Activated T-helper 2 cell treated with anti-CD3 and anti-CD28 coated beads, Interferon-gamma antibody, Interleukin-2, Interleukin-4, amounts not matched to agents 10 μg/mL and 5 μg/mL and 100 μg/mL, durations not matched to agents 14 hours and 24 hours and 36 hours (primary cell): ENCODE measurements at places on chromosomes 11 and 22. TPM values are rescaled to one million over a fixed set of nuclear protein-coding genes. Genes with fewer than 3 reads are reported as not detected.

- no peaks in the 10 kb centered on the region for H3K4me1 ChIP-seq
- no peak overlapping the region for H3K4me3 ChIP-seq
- no peaks in the 10 kb centered on the region for H3K27me3 ChIP-seq
- H3K27ac ChIP-seq = no peak overlapping the region
- no peaks in the 10 kb centered on the region for H3K36me3 ChIP-seq
Measured at GRCh38 chr11:55624531-55624930, 10.4 kb upstream of the OR4P4 start.

DNA sequence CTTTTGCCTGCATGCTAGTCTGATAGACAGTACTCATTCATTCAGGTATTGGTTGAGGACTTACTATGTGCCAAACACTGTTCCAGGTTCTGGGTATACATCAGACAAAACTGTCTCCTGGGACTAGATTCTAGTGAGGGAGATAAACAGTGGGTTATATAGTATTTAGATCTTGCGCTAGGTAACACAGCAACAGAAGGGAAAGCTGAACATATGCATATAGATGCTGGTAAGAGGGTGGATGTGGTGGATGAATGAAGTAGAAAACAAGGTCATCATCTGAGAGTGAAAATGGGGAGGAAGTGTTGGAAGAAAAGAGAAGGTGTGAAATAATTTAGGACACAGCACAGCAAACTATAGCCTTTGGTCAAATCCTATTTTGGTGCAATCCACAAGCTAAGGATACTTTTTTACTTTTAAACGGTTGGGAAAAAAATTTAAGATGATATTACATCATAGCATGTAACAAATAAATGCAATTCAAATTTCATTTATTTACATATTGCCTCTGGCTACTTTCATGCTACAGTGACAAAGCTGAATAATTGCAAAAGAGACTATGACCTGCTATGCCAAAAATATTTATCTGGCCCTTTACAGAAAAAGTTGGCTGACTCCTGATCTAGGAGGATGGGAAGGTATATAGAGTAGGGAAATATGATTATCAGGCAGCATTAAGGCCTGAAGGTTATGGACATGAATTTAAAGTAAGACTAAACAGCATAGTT lies 7.1 kb upstream of the TMEM9B start:
- peaks cover 7% of the 10 kb centered on the region for H3K4me1 ChIP-seq
- H3K27ac ChIP-seq = no peak overlapping the region
- H3K36me3 ChIP-seq = no peaks in the 10 kb centered on the region
- DNase-seq = no peak
- no peak overlapping the region for H3K4me3 ChIP-seq

DNA sequence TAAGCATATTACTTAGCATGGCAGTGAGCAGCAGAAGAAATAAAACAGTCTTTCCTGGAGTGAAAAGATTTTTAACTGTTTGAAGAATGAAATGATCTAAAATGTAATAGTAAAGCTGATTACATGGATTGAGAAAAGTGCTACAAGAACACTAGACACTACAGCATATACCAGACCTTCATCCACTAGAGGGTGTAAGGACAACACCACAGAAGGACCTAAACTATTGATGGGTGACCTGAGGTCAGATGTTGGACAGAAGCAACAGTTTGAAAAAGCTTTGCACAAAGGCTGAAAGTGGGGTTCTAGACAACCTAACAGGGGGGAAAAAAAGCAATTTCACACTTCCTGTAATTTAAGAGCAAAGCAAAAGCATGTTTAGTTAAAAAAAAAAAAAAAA lies 97.7 kb downstream of the RBFOX2 start:
- peaks cover 11% of the 10 kb centered on the region for H3K27me3 ChIP-seq
- DNase-seq = no peak
- no peaks in the 10 kb centered on the region for H3K4me1 ChIP-seq
- H3K4me3 ChIP-seq = no peak overlapping the region

DNA sequence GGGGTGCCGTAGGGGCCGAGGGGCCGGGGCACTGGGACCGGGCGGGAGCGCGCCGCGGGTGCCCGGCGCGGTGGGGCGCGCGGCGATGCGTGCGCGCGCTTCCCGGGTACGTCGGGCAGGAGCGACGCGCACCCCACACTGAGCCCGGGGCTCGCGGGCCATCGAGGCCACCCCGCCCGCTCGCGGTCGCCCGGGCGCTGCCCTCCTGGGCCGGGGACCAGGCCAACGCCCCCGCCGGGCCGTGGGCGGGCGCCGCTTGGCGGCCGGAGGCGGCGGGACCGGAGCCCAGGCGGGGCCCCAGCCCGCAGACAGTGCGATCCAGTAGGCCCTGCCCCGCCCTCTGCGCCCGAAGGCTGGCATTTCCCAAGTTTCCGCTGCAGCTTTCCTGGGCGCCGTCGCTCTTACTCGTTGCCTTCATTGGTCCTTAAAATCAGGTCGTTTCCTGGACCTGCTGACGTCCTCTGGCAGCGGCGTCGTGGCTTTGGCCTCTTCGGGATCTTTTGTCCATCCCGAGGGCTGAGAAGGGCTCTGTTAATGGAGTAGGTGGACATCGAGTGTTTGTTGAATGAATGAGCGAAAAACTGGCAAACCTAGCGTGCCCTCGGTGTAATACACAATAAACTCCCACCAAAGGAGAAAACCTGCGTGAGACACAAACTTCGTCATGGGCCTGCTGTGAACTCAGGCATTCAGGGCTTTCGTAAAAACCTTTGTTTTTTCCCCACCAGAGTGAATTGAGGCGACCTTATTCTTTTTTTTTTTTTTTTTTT lies 638 bp downstream of the PARVA start:
- DNase-seq = no peak
- H3K4me3 ChIP-seq = peak overlapping the region; percentile 52
- peaks cover 6% of the 10 kb centered on the region for H3K4me1 ChIP-seq
- no peaks in the 10 kb centered on the region for H3K36me3 ChIP-seq

Gene OR8D4
- total RNA-seq = not detected in 2 replicates

- H3K36me3 ChIP-seq = no peaks in the 10 kb centered on the region
- no peak overlapping the region for H3K4me3 ChIP-seq
- H3K4me1 ChIP-seq = peaks cover 22% of the 10 kb centered on the region
- no peak for DNase-seq
- H3K27me3 ChIP-seq = peaks cover 23% of the 10 kb centered on the region
- H3K27ac ChIP-seq = no peak overlapping the region
Measured at GRCh38 chr22:23908587-23909205, 14.5 kb downstream of the MIF start.

GRCh38 chr22:49396817-49397216 lies 430.9 kb downstream of the BRD1 start:
- no peak overlapping the region for H3K4me3 ChIP-seq
- no peaks in the 10 kb centered on the region for H3K36me3 ChIP-seq

DNA sequence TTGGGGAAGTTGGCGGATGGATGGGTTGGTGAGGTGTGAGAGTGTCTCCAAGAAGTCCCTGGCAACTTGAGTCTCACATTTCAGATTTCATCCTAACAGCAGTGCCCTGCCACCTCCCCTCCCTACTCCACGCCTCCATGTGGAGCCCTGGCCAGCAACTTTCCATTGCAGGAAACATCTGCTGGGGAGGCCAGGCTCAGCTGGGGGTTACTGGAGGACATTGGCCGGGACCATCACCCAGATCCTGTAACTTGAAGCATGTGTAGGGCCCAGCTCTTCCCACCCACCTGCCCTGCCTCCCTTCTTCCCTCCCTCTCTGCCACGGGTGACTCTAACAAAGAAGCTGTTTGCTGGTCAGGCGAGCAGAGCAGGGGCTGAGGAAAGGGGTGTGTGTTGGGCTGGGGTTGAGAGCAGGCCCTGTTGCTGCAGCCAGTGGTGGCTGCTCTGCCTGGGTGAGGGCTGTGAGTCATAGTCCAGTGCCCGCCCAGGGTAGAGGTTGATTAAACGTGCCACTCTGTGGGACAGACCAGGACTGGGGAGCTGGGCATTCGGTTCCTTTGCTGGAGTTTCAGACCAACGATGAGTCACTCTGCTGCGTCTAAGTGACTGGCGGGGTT lies 64.0 kb downstream of the SCN3B start:
- no peaks in the 10 kb centered on the region for H3K27me3 ChIP-seq
- peaks cover 54% of the 10 kb centered on the region for H3K36me3 ChIP-seq
- DNase-seq = no peak
- H3K4me3 ChIP-seq = no peak overlapping the region
- H3K4me1 ChIP-seq = peaks cover 2% of the 10 kb centered on the region

Gene GRAMD1B
- total RNA-seq = 159 and 166 TPM in 2 replicates

- peaks cover 24% of the 10 kb centered on the region for H3K4me1 ChIP-seq
- no peaks in the 10 kb centered on the region for H3K27me3 ChIP-seq
- peak; percentile 69 for DNase-seq
- peak overlapping the region; percentile 67 for H3K27ac ChIP-seq
- no peak overlapping the region for H3K4me3 ChIP-seq
- H3K36me3 ChIP-seq = peaks cover 71% of the 10 kb centered on the region
Measured at GRCh38 chr22:26502688-26503561, 9.3 kb downstream of the TFIP11 start.

Gene EHF
- not detected in 2 replicates for total RNA-seq

Gene C11orf65
- total RNA-seq = 0.43 and 0.97 TPM in 2 replicates

DNA sequence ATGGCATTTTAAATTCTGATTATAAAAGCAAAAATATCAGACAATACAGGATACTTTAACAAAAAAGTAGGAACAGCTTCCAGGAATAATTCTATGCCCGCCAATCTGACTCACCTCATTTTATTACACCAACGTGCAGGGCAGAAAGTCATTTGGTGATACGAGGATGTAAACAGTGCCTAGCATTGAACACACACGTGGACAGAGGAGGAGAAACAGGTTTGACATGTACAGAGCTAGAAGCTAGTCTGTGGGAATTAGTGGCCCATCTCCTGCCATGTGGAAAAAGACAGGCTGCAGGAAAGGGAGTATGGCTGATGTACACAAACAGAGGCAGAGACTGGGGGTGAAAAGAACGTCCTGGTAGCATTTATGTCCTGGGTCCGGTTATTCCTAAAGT lies 9.0 kb upstream of the SPINDOC start:
- no peak overlapping the region for H3K27ac ChIP-seq
- no peaks in the 10 kb centered on the region for H3K4me1 ChIP-seq
- H3K27me3 ChIP-seq = peaks cover 2% of the 10 kb centered on the region
- H3K4me3 ChIP-seq = no peak overlapping the region
- no peaks in the 10 kb centered on the region for H3K36me3 ChIP-seq

DNA sequence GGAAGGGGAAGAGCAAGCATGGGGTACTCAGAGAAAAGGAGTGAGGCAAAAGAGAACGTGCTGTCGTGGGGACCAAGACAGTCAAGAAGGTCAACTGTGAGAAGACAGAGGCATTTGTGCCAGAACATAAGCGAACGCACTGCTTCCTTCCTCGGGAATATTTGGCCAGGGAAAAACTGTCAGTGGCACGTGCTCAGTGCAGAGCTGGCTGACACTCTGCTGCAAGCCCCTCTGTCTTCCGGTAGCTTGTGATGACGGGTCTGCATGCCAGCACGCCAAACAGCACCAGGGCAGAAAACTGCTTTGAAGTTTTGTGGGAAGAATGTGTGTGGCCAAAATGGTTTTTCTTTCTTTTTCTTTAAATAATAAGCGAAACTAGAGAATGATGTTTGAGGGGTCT lies 60.6 kb downstream of the SMCO4 start:
- peaks cover 6% of the 10 kb centered on the region for H3K4me1 ChIP-seq
- no peak for DNase-seq
- no peak overlapping the region for H3K27ac ChIP-seq
- H3K36me3 ChIP-seq = no peaks in the 10 kb centered on the region

Gene CASP5
- not detected in 2 replicates for total RNA-seq

Gene FAM111B
- total RNA-seq = 57.6 and 59.4 TPM in 2 replicates

GRCh38 chr11:113673550-113674396 lies 32.3 kb downstream of the TMPRSS5 start:
- no peak overlapping the region for H3K4me3 ChIP-seq
- peak overlapping the region; percentile 10 for H3K27ac ChIP-seq
- no peaks in the 10 kb centered on the region for H3K36me3 ChIP-seq
- H3K4me1 ChIP-seq = peaks cover 30% of the 10 kb centered on the region
- no peak for DNase-seq

Gene USH1C
- not detected in 2 replicates for total RNA-seq

Gene OR5B21
- 0.46 and 0.48 TPM in 2 replicates for total RNA-seq

Gene OR5D13
- total RNA-seq = not detected in 2 replicates

DNA sequence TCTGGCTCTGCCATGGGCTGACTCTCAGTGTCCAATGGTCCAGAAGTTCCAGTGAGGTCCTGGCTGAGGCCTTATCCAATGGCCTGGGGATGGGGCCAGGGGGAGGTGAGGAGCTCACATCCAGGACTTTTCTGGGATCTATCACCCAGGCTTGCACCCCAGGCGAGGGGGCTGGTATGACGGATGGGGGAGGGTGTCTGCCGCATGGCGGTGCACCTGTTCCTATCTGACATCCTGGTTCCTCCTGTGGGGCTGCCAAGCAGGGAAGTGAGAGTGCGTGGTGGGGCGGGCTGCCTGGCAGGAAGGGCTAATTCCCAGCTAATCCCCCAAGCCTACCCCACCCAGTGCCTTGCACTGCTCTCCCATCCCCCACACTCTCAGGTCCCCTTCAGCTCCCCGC lies 102.1 kb downstream of the NECTIN1 start:
- no peak for DNase-seq
- no peak overlapping the region for H3K4me3 ChIP-seq
- H3K36me3 ChIP-seq = no peaks in the 10 kb centered on the region
- peaks cover 3% of the 10 kb centered on the region for H3K27me3 ChIP-seq
- no peak overlapping the region for H3K27ac ChIP-seq
- H3K4me1 ChIP-seq = no peaks in the 10 kb centered on the region

Gene PKP3
- not detected in 2 replicates for total RNA-seq

GRCh38 chr11:40797981-40798380 lies 661.5 kb downstream of the LRRC4C start:
- no peak for DNase-seq
- no peak overlapping the region for H3K4me3 ChIP-seq
- no peaks in the 10 kb centered on the region for H3K27me3 ChIP-seq

GRCh38 chr11:44037658-44037998 lies 10.2 kb upstream of the ACCSL start:
- H3K4me1 ChIP-seq = no peaks in the 10 kb centered on the region
- no peaks in the 10 kb centered on the region for H3K36me3 ChIP-seq
- DNase-seq = no peak
- no peak overlapping the region for H3K4me3 ChIP-seq

- no peaks in the 10 kb centered on the region for H3K36me3 ChIP-seq
- no peak overlapping the region for H3K27ac ChIP-seq
- no peaks in the 10 kb centered on the region for H3K27me3 ChIP-seq
Measured at GRCh38 chr22:23104187-23104971, 34.1 kb downstream of the GNAZ start.

Gene CEP126
- 0.67 and 1.1 TPM in 2 replicates for total RNA-seq
